ENCODE measurements at places on chromosomes 2 and 18.

DNA sequence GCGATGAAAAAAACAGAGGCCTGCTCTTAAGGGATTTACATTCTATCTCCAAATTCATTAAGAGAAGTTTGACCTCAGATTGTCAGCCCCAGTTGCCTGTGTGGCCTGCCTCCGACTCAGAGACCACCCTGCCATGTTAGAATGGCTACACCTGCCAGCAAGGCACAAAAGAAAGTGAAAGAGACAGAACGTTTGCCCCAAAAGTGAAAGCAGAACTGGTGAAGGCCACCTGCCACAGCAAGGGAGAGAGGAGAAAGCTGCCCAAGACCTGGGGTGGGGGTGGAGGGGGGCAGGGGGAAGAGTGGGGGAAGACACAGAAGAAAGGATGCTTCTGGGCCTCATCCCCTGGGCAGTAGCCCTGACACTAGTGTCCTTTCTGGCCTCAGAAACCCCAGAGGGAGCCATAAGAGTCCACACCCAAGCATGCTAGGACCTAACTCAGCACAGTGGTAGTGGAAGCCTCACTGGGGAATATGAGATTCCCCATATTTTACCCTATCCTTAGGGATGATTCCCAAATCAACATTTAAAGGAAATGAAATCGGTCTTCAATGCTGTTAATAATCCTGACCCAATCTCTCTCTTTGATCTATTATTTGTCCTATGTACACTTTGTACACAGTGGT lies 389.7 kb downstream of the TXNL1 start:
- DNase-seq = no peak

DNA sequence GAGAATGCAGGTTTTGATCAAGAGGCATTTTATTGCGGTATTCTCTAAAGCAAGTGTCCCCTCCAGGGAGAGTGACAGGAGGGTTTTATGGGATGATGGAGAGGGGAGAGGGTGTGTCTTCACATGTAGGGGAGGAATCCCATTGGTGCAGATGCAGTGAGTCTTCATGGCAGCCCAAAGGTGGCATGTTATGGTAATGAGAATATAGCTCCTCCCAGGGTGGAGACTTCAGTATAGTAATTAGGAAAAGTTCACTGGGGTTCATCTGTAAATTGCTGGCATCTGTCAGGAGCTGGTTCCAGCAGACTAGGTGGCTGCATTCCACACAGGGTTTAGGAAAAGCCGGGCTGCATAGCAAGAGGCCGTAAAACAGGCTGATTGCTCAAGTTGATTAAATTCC lies 230.7 kb upstream of the CCDC68 start:
- no peak for DNase-seq

DNA sequence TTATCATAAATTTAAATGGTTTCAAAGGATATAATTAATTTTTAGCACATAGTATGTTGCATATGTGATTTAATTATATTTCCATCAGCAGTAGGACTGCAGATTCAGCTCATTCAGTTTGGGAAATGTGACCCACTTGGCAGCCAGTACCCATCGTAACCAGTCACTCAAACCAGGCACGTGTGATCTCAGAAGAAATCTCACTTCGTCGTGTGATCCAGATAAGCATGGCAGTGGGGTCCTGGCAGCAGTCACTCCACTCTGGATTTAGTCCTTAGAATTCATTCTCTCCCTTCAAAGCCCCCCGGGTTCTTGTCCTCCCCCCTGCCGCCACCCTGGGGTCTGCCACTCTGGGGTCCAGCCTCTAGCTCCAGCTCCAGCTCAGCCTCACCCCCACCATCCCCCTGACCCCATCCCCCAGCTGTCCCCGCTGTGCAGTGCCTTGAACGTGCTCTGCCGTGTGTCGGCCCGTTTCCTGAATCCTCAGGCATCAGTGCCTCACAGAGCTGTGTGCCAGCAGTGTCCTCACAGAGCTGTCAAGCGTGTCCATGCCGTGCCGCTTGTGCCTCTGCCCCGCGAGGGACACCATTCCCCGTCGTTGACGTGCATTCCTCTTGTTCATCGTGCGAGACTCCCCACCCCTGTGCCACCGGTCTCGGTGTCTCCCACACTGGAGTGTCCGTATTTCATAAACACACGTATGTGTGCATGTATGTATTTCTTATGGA lies 34.8 kb downstream of the TRAPPC12 start:
- no peak for DNase-seq

DNA sequence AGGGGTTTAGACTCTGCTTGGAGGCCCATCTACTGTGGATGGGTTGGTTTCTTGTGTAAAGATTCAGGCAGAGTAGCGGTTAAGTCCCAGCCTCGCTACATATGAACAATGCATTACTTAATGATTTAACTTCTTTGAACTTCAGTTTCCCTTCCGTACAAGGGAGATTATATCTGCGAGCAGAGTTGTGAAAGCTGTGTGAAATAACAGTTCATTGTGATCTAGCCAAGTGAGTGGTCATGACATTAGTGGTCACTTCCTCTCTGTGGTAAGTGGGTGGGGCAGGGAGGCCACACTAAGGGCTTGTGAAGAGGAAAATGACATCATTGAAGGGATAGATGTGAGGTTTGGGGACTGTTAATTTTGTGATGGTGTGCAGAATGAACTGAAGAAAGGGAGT lies 14.1 kb upstream of the MEX3C start:
- DNase-seq = no peak

DNA sequence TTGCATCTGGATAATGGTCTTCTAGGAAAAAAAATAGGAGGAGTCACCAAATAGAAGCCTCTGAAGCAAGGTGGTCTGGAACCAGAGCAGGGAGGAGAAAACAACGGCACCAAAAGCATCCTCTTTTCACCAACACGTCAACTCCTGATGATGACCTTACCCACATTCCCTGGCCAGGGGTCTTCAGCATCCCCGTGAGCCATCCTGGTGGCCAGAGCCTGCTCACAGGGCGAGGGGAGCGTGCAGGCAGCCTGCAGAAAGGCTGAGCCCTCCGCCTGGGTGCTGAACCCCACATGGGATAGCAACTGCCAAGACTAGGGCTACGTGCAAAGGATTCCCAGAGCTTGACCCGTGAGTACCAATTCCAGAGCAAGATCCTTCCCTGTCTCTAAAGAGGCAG lies 191.0 kb downstream of the NDUFA10 start:
- no peak for DNase-seq

GRCh38 chr2:10340593-10340975 lies 37.9 kb downstream of the HPCAL1 start:
- DNase-seq = no peak

DNA sequence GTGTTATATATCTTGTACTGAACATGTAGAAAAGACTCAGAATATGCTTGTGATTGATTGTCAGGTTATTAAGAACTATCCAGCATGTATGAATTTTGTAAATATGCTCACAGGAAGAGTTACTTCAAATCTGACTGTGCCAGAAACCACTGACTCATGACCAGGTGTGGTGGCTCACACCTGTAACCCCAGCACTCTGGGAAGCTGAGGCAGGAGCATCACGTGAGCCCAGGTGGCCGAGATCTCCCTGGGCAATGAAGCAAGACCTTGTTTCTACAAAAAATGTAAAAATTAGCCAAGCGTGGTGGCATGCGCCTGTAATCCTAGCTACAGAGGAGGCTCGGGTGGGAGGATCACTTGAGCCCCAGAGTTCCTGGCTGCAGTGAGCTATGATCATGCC lies 126.6 kb downstream of the COMMD1 start:
- DNase-seq = no peak

DNA sequence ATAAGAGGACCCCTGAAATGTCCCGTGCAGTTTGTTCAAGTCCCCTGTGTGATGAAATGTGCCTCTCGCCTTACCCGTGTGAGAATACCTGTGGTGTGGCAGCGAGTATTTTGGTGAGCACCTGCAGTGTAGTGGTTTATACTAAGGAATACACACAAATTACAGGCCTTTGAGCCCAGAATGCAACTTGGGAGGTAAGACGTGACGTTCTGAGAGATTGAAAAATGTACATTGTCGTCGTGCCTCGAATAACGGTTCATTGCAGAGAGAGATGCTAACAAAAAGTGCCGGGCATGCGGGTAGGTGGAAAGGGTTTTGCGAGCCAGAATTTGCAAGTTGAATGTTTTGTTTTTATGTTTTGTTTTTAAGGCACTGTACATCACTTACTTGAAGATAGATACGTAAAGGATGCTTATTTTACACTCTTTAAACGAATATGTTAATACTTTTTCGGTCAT lies 867 bp downstream of the RBBP8 start:
- no peak for DNase-seq

All from activated CD4-positive, alpha-beta T cell treated with anti-CD3 and anti-CD28 coated beads, Interleukin-2, amount 50 U/mL, for 4 hours (primary cell).